ENCODE measurements at places on chromosomes 7 and 10.

- peak; percentile 57 for DNase-seq
Measured at GRCh38 chr7:25260862-25261494, 32.7 kb upstream of the NPVF start.

GRCh38 chr10:116611153-116611545 lies 9.6 kb upstream of the PNLIPRP2 start:
- no peak for DNase-seq

GRCh38 chr10:56823849-56824248 lies 462.8 kb upstream of the ZWINT start:
- no peak for DNase-seq

- DNase-seq = peak; percentile 80
Measured at GRCh38 chr10:76432016-76433012, 1000.9 kb downstream of the LRMDA start.

DNA sequence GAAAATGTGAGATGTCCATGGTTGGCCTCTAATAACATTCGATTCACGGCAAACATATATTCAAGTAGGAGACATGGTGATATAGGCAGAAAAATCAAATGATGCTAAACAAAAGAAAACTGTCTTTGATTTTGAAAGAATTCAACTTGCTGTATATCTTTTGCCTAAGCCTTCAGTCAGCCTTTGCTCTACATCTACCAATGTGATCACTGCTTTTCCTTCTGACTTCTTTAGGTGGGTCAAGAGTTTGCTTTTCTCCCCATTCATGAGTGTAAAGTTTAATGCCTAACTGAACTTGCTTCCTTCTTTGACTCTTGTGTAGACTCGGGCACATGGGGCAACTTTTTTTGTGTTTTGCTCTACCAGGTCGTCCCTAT lies 417 bp upstream of the HIF1AN start:
- DNase-seq = no peak

GRCh38 chr7:30764030-30764975 lies 6.9 kb upstream of the MINDY4 start:
- DNase-seq = no peak

GRCh38 chr10:69091143-69091651 lies 3.3 kb downstream of the SRGN start:
- no peak for DNase-seq

Data from ELR (cell line).